ENCODE measurements at places on chromosomes 7 and 10.

GRCh38 chr7:94127026-94127425, 122.9 kb upstream of the BET1 start:
- no peak for DNase-seq

DNA sequence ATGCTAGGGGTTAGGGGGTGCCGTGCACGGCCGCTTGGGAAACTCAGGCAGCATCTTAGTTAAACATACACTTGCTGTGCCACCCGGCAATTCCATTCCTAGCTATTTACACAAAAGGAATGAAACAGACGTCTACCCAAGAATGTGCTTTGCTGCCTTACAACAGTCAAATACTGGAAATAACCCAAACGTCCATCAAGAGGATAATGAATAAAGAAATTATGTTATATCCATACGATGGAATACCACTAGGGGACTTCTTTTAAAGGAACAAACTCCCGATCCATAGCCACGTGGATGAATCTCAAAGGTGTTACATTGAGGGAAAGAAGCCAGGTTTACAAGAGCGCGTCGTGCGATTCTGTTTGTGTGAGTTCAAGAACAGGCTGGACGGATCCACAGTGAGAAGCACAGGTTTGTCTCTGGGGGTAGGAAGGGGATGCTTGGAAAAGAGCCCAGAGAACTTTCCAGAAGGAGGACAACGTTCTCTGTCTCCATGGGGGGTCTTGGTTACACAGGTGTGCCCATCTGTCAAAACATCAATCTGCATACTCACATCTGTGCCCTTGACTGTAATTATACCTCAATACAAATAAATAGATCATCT, 41.8 kb downstream of the STK32C start:
- DNase-seq, result no peak

- no peak for DNase-seq
Observed at GRCh38 chr10:3428826-3429225, 256.2 kb upstream of the PITRM1 start.

DNA sequence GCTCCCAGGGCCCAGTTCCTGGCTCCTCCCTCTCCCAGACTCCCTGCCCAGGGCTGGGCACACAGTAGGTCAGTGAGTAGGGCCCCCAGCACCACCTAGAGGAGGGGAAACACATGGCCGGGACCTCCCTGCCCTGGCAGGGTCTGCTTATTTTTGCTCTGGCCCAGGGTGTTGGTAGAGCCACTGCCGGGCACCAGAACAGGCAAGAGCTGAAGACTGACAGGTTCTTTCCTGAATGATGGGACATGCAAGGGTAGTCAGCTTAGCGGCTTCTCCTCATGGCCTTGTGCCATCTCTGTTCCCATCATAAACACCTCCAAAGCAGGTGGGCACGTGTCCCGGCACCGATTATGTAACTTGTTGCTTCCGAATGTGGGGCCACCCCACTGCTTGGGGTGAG, 86.5 kb downstream of the NEURL1 start:
- no peak for DNase-seq

GRCh38 chr7:85749696-85750453, 563.0 kb upstream of the SEMA3D start:
- no peak for DNase-seq

DNA sequence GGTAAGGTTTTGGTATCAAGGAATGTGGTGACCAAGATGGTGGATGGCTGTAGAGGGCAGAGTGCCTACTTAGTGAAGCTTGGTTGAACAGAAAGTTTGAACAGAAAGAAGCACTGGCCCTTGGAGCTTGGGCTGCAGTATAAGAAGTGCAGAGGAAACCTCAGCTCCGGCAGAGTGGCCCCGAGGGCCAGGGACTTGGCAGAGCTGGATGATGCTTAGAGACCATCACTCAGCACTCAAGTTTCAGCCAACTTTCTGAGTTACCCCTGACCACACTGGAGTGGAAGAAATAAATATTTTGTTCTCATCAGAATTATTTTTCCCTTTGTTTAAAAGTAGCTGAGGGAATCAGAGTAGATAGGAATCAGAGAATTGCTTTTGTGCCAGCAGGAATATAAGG, 336.7 kb downstream of the C7orf25 start:
- no peak for DNase-seq

Data from stimulated activated CD8-positive, alpha-beta memory T cell treated with anti-CD3 and anti-CD28 coated beads, Interleukin-15, amount 100 ng/mL, for 24 hours (primary cell).